ENCODE measurements at places on chromosomes 7 and 10. TPM values are rescaled to one million over a fixed set of nuclear protein-coding genes. Genes with fewer than 3 reads are reported as not detected.

GNAT3 gene
- not detected for total RNA-seq

TRIM50 gene
- not detected for total RNA-seq

ZNF487 gene
- 5.6 TPM for total RNA-seq

CYP26C1 gene
- 0.07 TPM for total RNA-seq

STEAP2 gene
- not detected for total RNA-seq

TMEM139 gene
- total RNA-seq = 0.57 TPM

NODAL gene
- total RNA-seq = not detected

AKR1C1 gene
- total RNA-seq = 0.89 TPM

LSM8 gene
- 51.6 TPM for total RNA-seq

CH25H gene
- not detected for total RNA-seq

IPMK gene
- total RNA-seq = 4.8 TPM

PAXIP1 gene
- 30.4 TPM for total RNA-seq

FGFR2 gene
- total RNA-seq = not detected

NAMPT gene
- total RNA-seq = 70.8 TPM

GCK gene
- total RNA-seq = not detected

GNGT1 gene
- total RNA-seq = not detected

Data from activated CD4-positive, alpha-beta T cell treated with anti-CD3 and anti-CD28 coated beads, Interleukin-2, amount 10 ng/mL, durations not matched to agents 7 days and 5 days (primary cell).